NB4 (cell line): ENCODE measurements at places on chromosomes 6 and 20.

GRCh38 chr6:29624520-29624961, 8.4 kb downstream of the GABBR1 start:
- no peak for DNase-seq

- no peak for DNase-seq
These were observed 113.0 kb downstream of the PLEKHG1 start for GRCh38 chr6:150712505-150713252.

DNA sequence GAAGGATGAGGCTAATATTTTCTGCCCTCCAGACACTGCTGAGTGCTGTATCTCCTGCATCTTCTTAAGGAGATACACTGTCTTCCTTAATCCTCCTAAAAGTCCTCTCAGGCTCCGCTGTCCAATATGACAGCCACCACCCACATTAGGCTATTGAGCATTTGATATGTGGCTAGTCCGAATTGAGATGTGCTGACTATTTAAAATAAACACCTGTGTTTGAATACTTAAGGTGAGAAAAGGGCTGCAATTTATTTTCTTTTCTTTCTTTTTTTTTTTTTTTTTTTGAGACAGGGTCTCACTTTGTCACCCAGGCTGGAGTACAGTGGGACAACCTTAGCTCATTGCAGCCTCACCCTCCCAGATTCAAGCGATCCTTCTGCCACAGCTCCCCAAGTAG, 3.1 kb upstream of the RGL2 start:
- no peak for DNase-seq

DNA sequence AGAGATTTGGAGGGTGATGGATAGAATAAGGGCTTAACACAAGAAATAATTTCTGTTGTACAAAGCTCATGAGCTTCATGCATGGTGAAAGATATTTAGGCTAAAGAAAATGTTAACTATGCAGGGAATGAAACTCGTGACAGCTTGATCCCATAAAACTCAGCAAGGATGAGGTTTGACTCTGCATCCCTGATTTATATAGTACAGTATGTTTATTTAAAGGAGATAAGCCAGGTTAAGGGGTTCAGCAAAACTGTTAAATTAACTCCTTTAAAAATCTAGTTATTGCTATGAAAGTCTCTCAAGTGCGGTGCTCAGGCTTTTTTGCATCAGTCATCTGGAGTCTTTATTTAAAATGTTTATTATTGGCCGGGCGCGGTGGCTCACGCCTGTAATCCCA, 326.4 kb downstream of the LAMA2 start:
- no peak for DNase-seq

DNA sequence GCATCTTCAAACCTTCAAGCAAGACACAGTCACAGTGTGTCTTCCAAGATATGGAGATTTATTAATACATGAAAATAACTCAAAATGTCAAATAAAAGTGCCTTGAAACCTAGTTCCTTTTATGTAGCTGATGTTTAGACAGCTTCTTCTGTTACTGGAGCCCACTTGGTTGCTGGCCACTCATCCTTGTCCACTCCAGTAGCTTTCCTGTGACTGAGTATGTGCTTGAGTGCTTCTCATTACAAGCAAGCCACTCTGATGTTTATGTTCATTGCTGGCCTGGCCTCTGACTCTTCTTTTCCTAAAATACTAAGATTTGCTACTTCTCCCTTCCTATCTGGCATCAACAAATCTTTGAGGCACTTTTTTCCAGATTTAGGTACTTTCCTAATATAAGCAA, 545.2 kb upstream of the MAN1A1 start:
- no peak for DNase-seq

DNA sequence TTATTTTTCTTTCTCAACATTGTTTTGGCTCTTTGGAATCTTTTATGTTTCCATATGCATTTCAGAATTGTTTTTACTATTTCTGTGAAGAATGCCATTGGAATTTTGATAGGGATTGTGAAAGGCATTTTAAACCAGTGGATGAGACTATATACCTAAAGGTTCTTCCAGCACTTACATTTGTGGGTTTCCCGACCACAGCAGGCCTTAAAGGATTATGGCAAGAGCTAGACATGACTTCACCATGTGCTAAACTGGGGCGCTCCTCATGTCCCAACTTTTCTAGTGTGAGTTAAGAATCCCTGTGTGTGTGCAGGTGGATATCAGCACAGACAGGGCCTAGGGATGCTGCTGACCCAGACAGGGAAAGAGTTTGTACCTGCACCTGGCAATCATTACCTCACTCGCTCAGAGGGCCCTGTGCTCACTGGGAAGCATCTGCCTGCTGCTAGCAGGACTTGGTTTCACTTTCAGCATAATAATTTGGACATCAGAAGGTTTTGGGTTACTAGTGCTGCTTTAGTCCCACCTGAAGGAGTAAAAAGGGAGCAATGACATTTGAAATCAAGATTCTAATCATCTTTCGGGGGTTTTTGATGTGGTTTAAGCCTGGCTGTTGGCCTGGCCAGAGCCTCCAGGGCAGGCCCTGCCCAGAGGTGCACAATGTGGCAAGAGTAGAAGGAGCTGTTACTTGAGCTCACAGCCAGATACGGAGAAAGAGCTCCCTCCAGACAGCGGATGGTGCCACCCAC, 137.1 kb downstream of the CDC5L start:
- no peak for DNase-seq

GRCh38 chr20:16714751-16715150, 15.1 kb upstream of the SNRPB2 start:
- no peak for DNase-seq

- DNase-seq, result no peak
These were observed 867.2 kb downstream of the PHF3 start for GRCh38 chr6:64502801-64503200.

GRCh38 chr20:45416917-45417316, 976 bp downstream of the PIGT start:
- peak; percentile 39 for DNase-seq

DNA sequence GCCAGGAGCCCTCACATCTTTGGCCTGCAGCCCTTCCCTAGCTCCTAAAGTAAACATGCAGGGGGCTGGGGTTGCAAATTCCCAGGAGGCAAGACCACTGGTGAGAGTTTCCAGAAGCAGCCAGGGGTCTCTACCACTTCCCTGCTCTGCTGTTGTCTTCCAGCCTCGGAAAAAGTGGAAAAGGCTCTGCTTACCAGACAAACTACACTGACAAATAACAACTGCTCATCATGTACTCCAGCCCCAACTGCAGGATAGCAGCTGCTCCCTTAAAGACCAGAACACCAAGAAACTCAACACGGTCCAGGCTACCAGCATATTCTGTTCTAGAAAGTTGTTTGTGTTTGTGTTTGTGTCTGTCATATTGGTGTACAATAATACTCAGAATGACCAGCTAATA, 187.5 kb upstream of the MARCKS start:
- no peak for DNase-seq

- DNase-seq, result no peak
These were observed 1.2 kb downstream of the PANK2 start for GRCh38 chr20:3890398-3890751.
